ENCODE measurements at places on chromosomes 13 and 19.

DNA sequence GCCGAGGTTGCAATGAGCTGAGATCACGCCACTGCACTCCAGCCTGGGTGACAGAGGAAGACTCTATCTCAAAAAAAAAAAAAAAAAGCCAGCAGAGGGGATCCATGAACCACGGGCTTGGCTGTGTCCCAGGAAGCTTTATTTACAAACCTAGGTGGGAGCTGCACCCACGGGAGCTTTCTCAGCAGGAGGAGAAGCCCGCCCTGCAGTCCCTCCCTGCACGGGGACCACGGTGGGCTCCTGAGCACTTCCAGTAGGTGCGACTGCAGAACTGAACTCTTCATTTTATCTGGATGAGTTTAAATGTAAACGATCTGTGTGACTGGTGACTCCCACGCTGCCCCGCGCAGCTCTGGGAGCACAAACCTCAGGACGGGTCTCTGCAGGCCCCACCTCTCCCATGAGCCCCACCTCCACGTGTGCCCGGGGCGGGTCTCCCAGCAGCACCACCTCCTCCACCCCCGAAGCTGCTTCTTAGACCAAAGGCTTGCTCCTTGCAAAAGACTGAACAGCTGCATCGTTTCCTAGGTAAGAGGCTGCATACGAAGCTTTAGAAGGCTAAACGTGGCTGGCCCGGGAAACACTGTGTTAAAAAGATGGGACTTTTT, 66.4 kb downstream of the SPACA7 start:
- no peak for DNase-seq

GRCh38 chr13:59750860-59751259, 412.9 kb downstream of the DIAPH3 start:
- DNase-seq = peak; percentile 50

- no peak for DNase-seq
These were observed 577.4 kb downstream of the TBC1D4 start for GRCh38 chr13:74904556-74904955.

- DNase-seq = no peak
These were observed 95.7 kb upstream of the TSHZ3 start for GRCh38 chr19:31444931-31445330.

GRCh38 chr19:31419871-31420445, 70.7 kb upstream of the TSHZ3 start:
- no peak for DNase-seq

DNA sequence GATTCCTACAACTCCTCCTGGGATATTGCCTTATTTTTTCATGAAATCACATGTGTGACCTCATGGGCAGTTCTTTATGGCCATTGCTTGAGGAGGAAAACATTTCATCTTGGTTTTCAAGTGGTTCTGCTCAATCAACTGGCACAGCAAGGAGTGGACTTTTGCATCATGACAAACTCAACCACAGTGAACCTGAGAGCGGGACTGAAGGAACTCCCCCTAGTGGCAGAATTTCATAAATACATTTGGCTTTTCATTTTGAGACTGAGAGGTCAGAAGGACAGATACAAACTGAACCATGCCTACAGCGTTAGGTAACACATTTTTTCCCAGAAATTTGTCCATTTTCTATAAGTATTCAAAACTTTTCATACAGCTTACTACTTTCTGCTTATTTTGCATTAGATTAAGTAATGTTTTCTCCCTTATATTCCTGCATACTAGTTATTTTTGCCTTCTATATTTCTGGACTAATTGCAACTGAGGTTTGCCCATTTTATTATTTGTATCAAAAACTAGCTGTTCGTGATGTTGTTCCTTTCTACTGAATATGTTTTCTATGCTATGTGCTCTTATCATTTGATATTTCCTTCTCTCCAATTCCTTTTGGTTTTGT, 13.4 kb upstream of the SIGLEC12 start:
- peak; percentile 71 for DNase-seq

DNA sequence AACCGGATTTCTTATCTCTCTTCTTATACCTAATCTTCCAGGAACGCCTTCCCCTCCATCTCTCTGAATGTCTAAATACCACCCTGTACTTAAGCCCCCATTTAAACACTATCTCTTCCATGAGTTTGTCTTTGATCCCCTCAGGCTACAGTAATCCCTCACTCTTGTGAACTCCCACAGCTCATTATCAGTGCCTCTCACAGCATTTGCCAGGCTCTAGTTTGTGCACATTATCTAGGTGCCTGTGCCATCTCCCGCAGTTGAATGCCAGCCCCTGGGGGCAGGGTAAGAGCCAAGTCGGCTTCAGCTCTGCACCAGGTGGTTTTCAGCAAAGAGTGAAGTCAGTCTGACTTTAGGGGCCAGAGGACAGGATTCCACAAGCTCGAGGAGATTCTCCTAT, 71.4 kb downstream of the FREM2 start:
- no peak for DNase-seq

DNA sequence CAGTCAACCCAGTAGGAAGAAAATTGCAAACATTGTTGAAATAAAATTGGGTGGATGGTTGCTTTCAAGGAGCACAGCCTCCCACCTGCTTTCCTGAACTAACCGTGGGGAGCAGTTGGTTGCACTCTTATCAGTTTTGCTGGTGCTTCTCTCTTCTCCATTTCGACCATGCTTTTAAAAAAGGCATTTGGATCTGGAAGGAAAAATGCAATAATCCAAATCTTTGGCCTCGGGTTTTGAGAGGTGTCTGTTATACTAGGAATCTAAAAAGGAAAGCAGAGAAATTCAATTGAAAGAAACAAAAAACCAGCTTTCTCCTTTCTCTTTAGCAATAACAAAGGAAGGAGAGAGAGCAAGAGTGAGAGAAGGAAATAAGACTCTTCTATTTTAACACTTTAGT, 113.6 kb upstream of the ARGLU1 start:
- DNase-seq = no peak

DNA sequence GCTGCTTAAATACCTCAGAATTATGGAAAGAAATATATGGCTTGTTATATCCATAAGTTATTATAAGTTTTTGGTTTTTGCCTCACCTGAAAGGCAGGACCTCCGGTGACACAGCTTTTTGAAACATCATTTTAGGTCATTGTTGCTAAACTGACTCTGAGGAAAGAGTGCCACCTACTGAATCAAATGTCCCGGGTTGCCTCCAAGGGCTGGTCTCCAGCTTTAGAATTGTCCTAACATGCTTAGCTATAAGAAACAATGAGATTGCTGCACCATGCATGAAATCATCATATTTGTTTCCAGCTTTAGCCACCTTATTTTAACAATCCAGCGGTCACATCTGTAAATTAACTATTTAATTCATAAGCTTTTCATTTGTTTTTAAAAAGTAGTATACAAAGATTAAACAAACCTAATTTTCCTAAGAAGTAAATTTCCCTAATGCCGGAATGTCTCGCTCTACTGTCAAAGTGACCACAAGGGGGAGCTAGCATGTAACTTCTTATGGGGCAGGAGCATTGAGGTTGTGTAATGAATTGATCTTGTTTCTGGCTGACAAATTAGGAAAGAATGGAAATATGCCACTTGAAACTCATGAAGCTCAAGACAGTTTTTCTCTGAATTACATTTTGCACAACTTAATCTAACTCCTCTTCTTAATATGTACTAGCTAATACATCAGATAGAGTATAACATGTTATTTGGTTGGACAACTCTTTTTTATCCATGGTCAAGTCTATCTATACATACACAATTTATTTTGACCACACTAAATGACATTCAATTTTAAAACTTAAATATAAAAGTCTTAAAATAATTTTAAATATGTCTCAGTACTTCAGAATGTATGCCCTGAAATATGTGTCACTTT, 6.7 kb upstream of the PCDH17 start:
- peak; percentile 69 for DNase-seq

DNA sequence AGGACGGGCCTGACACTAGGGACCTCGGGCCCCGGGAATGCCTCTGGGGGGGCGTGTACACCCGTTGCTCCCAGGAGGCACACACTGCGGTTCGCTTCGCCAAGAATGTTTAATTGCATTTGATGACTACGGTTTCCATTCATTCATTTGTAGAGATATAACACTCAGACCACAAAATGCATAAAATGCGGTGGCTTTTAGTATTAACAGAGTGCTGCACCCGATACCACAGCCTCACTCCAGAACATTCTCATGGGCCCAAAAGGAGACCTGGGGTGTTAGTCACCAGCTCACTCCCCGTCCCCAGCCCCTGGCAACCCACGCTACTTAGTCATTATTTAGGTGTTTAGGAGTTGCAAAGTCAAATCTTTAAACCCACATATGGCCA, 21.8 kb downstream of the HCN2 start:
- peak; percentile 92 for DNase-seq

GRCh38 chr19:5281588-5281987, 59.0 kb downstream of the PTPRS start:
- peak; percentile 29 for DNase-seq

DNA sequence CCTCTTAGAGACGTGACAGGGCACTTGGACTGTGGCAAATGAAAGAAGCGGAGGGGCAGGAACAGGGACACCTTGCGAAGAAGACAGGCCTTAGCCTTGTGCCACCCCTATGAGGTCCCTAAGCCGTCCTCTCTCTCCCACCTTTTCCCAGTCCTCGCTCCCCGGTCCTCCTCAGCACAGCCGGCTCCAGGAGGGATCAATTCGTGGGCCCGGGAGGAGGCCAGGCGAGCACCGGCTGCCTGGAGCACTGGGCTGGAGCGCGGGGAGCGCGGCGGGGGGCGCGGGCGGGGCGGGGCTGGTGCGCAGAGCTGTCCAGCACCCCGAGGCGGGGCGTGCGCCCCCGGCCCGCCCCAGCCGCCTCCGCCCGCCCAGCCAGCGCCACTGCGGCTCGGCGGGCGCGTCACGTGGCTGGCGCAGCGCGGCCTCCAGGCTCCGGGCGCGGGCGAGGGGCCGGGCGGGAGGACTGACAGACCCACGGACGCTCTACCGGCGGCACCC, at the start of gene LRP3:
Gene LRP3, plus strand, starts transcription at position 466 of the 498 bp plus-strand sequence. CDS start 456 bp downstream, outside the sequence.
- DNase-seq = peak; percentile 83

- DNase-seq = no peak
These were observed 66.2 kb downstream of the DPY19L3 start for GRCh38 chr19:32471811-32472210.

DNA sequence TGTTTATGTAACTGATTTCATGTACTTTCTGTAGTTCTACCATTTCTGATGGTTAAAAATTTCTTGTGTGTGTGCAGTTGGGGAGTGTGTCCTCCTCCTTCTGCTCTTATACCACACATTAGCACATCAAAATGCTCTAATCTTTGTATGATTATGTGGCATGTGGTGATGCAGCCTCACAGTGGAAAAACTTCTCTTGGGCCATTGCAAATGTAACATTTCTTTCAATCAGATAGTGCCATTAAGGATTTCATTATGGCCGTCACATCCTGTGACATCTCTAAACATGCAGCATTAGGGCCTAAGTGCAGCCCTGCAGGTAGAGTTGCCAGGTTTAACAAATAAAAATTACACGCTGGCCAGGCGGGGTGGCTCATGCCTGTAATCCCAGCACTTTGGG, 24.9 kb upstream of the ALOX5AP start:
- no peak for DNase-seq

DNA sequence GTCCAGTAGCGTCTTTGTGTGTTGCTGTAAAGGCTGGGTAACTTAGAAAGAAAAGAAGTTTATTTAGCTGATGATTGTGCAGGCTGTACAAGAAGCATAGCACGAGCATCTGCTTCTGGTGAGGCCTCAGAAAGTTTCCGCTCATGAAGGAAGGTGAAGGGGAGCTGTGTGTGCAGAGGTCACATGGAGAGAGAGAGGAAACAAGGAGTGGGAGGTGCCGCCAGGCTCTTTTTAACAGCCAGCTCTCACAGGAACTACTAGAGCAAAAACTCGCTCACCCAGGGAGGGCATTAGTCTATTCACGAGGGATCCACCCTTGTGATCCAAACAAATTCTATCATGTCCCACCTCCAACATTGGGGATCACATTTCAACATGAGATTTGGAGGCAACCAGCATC, 99.8 kb downstream of the GPR12 start:
- DNase-seq = no peak

- no peak for DNase-seq
These were observed 301.7 kb downstream of the NDFIP2 start for GRCh38 chr13:79782541-79783205.

GRCh38 chr19:18700501-18701249, 17.2 kb downstream of the CRTC1 start:
- DNase-seq = peak; percentile 93

DNA sequence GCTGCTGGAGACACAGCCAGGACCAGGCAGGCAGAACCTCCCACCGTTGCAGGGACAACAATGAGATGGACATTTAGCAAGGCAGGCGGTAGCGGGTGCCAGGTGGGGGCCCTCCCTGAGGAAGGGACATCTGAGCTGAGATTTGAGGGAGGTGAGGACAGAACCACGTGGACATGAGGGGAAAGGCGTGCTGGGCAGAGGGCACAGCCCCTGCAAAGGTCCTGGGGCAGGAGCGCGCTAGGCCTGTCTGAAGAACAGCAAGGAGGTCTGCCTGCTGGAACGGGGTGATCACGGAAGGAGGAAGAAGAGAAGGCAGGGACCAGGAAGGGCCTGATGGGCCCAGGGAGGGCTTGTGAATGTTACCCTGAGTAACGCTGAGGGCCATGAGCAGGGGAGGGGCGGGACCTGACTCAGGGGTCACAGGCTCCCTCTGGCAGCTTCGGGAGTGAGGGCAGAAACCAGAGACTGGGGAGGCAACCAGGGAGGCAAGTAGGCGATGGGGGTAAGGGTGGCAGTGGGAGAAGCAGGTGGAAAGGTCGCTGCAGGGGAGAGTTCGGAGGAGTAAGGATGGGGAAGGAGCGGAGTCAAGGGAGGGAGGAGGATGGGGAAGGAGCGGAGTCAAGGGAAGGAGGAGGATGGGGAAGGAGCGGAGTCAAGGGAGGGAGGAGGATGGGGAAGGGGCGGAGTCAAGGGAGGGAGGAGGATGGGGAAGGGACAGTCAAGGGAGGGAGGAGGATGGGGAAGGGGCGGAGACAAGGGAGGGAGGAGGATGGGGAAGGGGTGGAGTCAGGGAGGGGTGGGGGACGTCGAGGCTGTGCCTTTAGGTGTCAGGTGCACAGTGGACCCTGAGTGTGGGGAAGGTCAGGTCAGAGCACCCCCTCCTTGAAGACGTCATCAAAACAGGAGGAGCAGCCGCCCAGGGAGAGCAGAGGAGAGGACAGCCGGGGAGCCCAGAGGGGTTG, 15.7 kb upstream of the B3GNT3 start:
- peak; percentile 23 for DNase-seq

GRCh38 chr13:28494778-28495537, at the start of gene FLT1:
TSS of gene FLT1 (minus strand) at chr13:28495128. CDS start at chr13:28494843, 285 bp downstream.
- DNase-seq = peak; percentile 75

DNA sequence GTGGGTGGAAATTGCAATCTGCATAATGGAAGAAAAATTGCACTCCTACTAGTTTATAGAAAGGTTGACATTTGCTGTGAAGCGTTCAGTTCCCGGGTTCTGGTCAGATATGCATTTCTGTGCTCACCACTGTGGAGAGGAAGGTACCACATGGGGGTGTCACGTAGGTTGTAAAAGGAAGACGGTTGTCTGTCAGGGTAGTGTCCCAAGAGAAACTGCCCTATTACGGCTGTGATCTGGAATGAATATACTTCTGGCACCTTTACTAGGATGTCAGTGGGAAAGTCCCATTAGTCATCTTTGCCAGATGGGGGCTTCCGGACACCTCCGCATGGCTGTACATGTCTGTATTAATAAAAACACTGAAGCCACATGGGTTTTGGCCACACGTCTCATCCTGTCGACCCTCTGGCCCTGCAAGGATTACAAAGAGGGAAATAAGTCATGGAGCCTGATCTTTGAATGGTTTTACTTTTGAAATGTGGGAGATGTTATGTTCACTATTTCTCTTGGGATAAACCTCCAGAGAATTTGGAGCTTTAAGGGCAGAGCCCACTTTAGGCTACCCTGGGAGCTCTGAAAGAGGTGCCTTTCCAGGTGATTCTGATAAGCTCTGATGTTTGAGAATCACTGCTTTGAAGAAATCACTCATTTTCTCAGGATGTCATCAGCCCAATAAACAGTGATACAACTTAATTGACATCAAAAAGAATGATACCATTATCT, 133.9 kb downstream of the AKAP11 start:
- DNase-seq = no peak

Data from GM03348 (cell line).